Activated naive CD8-positive, alpha-beta T cell treated with anti-CD3 and anti-CD28 coated beads, Interleukin-2, amount 10 ng/mL, durations not matched to agents 7 days and 5 days (primary cell): ENCODE measurements at places on chromosomes 6 and 20. TPM values are rescaled to one million over a fixed set of nuclear protein-coding genes. Genes with fewer than 3 reads are reported as not detected.

GRCh38 chr20:20017844-20018185 lies 653 bp downstream of the NAA20 start:
- no peak for DNase-seq

DNA sequence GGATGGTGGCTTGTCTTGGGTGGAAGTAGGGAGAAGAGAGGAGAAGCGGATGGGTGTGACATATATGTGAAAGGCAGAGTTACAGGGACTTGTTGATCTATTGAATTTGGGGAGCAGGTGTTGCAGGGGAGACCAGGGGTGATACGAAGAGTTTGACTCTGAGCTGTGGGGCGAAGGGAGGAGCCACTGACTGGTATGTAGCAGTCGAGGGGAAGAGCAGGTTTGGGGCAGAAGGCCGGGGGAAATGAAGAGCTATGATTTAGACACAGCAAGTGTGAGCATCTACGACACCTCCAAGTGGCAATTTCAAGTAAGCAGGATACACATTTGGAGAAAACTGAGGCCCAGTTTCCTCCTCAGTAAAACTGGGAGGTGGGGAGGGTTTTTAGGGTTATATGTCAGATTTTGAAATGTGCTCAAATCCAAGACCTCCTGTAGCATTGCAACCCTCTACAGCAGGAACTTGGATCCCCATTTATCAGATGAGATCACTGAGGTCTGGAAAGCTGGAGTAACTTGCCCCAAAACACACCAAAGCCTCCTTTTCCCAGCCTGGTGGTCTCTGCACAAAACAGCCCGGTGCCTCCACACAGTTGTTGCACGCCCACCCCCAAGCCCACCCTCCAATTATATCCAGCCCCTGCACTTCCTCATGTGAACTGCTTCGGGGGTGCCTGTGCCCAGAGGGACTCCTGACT lies 137.8 kb downstream of the PREX1 start:
- DNase-seq, result no peak

DNA sequence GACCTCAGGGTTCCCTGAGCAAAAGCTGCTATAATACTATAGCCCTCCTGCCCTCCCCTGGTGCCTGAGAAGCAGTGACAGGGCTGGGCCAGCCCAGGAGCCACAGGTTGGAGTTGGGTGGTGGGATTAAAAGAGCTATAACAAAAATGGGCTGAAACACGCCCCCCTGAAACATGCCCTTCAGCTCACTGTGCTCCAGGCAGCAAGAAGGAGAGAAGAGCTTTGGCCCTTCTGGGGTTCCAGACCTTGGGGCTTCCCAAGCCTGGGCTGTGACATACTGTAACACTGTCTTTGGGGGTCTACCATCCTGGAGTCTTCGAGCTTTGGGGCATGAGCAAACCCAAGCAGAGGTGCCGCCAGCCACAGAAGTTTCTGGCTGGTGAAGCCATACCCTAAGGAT lies 129.2 kb downstream of the HTR1B start:
- DNase-seq, result no peak

DNA sequence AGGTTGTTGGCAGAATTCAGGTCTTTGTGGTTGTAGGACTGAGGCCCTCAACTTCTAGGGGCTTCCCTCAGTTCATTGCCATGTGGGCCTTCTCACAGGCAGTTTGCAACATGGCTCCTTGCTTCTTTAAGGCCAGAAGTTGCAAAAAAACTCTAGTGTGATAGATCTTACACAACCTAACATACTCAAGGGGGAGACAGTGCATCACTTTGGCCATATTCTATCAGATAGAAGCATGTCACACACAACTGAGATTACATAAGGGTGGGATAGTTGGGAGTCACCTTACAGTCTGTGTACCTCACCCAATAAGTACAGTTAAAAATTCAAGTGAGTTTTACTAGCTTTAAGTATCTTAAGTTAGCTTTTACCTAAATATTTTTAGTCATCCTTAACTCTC lies 1.6 kb downstream of the SIRPD start:
- DNase-seq, result no peak

DNA sequence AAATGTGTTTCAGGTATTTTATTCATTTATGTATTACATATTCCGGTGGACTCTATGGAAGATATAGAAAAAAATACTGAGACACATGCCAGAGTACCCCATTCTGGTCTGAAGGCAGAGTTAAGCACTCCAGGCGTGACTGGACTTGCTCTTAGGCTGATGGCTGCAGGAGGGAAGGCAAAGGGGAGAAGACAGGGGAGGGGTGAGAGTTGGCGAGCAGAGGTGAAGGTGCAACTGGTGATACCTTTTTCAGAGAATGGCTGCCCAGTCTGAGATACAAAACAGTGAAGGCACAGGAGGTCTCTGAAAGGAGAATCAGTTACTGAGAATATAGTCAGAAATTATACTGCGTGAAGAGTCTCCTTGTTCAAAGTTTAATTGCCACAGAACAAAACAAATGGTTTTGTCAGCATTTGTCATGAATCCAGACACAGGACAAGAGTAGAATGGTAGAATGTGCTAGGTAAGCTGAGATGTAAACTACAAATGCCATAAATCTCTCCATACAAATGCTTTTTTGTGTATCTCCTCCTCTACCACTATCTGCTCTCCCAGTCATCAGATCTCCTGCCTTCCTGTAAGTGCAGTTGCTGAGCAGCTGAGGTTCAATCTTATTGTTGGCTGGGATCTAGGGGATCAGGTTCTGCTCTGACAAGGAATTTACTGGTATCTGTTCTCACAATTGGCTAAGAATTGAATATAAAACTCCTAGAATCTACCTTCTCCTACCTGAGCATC lies 104.2 kb upstream of the DST start:
- DNase-seq, result no peak

DNA sequence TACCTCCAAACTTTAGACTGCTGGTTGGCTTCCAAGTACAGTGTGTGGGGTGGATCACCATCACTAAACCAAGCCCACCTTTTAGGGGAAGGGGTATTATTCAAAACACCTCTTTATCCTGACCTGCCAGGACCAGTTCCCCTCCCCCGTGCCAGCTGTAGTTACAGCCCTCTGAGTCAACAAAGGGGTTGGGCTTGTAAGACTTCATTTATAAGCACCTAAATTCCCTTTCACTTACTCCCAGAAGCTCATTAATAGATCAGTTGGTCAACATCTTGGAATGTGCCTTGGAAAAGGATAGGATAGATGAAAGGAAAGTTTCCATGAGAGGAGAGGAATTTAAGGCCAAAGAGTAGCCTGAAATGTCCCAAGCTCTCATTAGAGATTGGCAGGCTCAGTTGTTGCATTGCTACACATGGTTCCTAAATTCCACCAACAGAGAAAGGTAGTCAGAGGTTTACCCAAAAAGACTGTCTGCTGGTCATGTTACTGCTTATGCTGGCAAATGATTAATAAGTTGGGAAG lies 59.2 kb downstream of the TNFAIP3 start:
- DNase-seq, result no peak

DNA sequence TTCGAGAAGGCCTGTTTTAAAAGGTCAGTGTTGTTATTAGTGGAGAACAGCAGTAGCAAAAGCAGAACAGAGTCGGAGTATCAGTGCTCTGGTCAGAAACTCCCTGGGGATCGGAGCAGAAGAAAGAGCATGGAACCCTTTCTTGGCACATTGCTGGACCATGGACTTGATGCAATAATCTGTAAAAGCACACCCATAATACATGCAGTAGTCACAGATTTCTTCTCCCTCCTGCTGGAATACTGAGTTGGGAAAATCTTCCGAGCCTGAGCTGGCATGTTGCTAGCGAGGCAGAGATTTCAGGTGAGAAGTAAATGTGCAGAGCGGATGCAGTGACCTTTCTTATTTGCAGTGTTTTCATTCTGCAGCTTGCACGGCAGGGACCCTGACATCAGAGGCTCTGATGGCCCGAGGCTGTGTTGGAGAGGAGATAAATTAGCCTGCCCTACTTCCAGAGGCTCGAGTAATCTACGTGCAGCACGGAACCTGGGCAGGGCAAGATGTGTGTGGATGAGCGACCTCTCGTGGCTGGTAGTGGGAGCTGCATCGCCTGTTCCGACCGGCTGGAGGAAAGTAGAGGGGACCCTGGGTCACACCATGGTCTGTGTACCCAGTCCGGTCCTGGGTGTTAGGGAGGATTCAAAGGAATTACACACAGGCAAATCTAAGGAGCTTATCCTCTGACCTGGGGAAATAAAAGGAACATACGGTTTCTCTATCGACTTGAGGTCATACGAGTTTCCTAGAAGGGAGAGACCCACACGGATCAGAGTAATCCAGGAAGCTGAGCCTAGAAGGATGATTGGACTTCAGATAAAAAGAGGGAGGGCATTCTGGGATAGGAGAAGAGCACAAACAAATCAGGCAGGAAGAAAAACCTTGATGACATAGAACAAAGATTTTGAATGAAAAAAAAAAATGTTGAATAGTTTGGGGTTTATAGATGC lies 137.0 kb upstream of the STMND1 start:
- peak; percentile 66 for DNase-seq

GRCh38 chr20:8898823-8899222 lies 170.1 kb upstream of the PLCB4 start:
- DNase-seq, result no peak

DNA sequence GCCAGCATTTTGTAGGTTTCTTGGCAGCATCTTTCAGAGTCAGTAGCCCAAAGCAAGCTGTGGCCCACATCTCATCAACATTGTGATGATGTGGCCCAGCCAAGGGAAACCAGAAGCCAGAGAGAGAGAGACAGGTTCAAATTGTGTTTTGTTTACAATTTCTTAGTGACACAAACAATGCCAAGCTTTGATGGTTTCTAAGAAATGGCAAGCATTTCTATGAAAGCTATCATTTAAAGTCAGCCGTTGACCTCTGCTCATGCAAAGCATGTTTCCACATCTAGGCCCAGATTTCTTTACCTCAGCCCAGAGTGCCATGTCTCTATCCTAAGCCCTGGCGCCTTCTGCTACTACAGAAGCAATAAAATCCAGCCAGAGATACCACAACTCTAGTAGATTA lies 32.9 kb downstream of the GCM1 start:
- DNase-seq, result no peak

DNA sequence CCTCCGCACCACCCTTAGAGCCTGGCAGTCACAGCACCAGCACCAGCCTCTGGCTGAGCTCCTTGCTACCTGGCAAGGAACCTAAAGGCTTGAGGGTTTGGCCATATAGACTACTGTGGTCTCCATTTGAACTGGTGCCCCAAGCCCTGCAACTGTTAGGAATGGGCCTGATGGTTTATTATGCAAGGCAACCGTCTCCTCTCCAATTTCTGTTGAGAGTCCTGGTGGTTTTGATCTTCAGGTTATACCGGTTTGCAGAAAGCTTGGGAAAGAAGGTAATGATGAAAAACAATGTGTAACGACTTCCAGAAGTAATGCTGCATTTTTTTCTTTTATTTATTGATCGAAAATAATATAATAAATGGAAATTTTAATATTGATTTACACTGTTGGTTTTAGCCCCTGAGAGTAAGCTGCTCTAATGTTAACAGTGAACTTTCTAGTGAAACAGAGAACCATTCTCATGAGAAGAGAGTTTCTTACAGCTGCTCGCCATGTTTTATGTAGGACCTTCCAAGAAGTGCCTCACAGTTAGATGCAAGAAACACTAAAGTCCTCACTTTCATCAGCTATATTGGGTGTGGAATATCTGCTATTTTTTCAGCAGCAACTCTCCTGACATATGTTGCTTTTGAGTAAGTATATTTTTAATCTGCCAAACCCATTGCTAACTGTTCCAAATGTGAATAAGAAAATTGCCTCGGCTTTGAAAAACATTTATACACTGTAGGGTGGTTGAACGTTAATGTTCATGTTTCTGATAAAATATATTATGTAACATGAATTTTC lies 112.8 kb downstream of the ADGRG6 start:
- no peak for DNase-seq

DNA sequence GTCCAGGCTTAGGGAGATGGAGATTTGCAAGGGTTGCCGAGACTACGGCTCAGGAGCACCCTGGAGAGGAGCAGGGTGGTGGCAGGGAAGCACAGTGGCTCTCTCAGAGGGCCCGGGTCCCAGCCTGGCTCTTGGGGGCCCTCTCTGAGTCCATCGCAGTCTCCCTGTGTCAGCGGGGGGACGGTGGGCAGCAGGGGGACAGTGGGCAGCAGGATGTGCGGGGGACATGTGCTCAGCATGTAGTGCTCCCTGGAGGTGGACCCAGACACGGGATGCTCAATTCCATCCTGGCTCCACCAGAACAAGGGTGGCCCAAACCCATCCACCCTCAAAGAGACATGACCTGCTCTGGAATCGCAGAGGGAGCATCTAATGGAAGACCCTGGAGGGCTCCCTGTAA lies 43.0 kb upstream of the ZBP1 start:
- DNase-seq, result peak; percentile 21

DNA sequence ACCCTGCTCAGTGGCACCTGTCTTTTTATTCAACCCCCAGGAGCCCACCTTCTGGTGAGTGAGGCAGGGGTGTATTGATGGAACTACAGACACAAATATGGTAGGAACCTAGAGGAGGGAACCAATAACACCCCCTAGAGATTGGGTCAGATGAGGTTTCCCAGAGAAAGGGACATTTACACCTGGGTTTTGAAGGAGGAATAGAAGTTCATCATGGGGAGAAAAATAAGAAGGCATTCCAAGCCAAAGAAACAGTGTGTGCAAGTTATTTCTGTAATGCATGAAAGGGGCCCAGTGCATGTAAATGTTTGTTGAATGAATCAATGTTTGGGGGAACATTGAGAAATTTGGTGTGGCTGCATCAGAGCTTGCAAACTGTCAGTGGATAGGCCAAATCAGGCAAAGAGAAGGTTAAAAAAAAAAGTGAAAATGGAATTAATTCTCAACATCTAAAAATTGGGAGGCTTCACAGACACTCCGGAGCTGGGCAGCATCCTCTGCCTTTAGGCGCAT lies 11.1 kb upstream of the KIAA1755 start:
- no peak for DNase-seq

DNA sequence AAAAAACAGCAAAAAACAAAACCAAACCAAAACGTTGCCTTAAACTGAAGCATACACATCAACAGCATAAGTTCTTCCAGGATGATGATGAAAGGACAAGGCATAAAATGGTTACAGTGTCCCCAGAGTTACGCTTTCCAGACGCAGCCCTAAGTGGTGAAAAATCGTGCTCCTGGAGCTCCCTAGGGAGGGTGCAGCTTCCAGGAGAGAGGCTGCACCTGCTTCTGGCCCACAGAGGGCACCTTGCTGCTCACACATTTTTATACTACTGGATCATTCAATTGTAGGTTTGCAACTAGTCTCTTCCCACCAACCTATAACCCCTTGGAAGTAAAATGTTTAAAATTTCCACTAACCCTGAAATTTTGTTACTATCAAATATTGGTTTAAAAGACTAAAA lies 115.0 kb downstream of the PRKN start:
- no peak for DNase-seq

Gene BEND3
- total RNA-seq, result 2.4 TPM

Gene HLA-DQB1
- total RNA-seq, result 16.5 TPM

Gene TULP4
- total RNA-seq, result 58.1 TPM

Gene B4GALT5
- 13.5 TPM for total RNA-seq

Gene FITM2
- total RNA-seq, result 4.5 TPM

Gene GHRH
- total RNA-seq, result not detected
